ENCODE measurements at places on chromosomes 2 and 18.

DNA sequence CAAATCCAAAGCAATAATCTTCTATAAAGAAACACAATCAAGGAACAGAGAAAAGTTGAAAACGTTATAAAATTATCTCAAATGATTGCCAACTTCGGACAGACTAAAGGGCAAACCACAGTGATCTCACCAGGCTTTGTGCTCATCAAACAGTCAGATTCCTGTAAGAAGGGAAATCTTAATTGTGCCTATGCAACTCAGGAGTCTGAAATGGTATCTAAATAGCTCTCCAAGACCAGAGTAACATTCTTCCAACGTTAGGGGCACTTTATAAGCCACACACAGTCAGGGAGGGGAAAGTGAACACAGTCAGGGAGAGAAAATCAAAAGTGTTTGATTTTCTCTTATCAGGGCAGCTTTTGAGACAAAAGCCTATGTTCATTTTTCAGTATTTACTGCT lies 29.4 kb downstream of the PLEKHM3 start:
- no peak for DNase-seq

- no peak for DNase-seq
Observed at GRCh38 chr2:128611421-128612320, 293.0 kb upstream of the HS6ST1 start.

DNA sequence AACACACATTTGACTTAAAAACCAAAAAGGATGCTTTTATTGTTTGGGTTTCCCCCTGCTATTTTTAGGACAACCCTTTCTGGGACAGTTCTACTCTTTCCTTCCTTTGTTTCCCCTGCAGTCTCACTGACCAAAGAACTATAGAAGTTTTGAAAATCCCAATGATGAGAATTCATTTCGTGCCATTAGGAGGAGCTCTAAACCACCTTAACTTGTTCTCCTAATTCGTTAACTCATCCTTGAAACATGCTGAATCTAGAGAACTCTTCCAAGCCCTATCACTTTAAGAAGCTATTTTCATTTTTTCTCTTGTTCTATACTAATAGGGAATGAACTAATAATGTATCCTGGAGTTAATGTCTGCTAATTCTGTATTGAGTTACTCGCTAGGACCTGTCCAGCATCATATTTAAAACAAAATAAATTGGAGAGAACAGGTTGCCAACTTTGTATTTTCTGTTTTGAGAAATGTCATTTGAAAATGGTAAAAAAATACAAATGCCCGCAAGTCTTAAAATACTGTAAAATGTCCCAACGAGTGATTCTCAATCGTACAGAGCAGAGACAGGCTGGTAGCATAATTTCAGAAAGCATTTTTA lies 62.9 kb downstream of the AFTPH start:
- DNase-seq: no peak

DNA sequence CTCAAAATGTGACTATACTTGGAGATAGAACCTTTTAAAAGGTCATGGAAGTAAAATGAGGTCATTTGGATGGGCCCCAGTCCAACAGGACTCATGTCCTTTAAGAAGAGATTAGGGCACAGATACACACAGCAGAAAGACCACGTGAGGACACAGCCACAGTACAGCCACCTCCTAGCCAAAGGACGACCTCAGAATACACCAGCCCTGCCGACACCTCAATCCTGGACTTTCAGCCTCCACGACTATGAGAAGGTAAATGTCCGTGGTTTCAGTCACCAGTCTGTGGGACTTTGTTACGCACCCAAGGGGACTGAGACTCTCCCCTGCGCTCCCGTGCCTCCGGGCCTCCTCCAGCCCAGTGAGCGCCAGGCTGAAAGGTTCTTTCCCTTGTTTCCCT lies 30.2 kb upstream of the HPCAL1 start:
- DNase-seq: peak; percentile 10

DNA sequence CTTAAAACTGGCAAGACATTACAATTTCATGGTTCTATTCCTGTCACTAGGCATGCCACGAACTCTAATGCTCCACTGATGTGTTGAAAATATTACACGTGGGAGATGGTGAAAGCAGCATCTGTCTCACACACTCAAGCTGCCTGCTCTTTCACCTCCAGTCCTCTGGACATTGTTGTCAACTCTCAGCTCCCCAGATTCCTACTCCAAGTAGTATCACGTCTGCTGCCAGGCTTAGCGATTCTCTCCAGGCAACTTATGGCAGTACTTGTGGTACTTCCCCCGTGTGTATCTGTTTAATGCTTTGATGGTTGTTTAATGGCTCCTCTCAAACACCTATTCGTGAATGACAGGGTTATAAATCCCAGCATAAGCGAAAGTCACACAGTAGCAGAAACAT lies 103.8 kb downstream of the TMEFF2 start:
- no peak for DNase-seq

- DNase-seq: no peak
Observed at GRCh38 chr2:3354986-3355385, 22.6 kb downstream of the EIPR1 start.

- DNase-seq: peak; percentile 10
Observed at GRCh38 chr18:34661464-34662087, 48.5 kb upstream of the DTNA start.

DNA sequence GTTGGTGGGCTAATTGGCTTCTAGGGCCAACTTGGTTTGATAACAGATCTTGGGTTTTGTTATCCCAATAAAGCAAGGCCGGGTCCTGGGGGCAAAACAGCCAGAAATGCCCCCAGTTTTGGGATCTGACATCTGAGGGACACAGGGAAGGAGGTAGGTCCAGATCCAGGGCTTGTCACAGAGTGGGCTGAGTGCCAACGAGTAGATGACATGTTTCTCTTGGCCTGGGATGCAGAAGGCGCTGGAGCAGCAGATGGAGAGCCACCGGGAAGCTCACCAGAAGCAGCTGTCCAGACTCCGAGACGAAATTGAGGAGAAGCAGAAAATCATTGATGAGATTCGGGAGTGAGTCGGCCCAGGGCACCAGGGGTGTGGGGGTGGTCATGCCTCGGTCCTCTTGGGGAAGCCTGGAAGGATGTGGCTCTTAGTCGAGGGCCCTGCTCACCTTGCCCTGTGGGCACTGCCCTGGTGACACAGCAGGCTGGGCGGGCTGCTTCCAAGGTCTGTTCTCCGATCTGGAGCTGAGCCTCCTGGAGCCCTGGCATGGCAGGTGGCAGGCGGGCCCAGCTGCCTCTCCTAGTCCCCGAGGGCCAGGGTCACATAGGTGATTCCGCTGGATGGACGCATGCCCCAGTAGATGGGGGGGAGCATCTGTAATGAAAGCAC lies 40.2 kb upstream of the LYPD6B start:
- no peak for DNase-seq

GRCh38 chr18:41532344-41533086 lies 422.5 kb upstream of the PIK3C3 start:
- DNase-seq: peak; percentile 8

GRCh38 chr2:235312571-235312970 lies 181.3 kb upstream of the AGAP1 start:
- DNase-seq: no peak

- DNase-seq: no peak
Observed at GRCh38 chr18:26416652-26417150, 131.7 kb downstream of the KCTD1 start.

GRCh38 chr2:147182260-147182659 lies 662.6 kb upstream of the ACVR2A start:
- DNase-seq: no peak

DNA sequence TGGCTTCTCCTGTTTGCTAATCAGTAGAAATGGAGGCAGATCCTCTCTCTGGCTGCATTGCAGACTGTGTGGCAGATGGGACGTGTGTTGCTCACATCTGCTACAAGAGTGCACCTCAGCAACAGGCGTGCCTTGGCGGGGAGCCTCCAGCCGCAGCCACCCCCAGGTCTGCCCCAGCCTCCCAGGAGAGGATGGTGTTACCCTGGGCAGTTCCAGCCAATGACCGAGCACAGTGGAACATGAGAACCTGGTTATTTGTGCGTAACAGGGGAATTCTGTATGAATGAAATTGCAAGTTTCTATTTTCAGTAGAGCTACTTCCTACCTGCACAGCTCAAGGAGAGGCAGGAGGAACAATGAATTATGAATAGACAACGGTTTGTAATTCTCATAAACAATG lies 130.6 kb upstream of the CBLN2 start:
- DNase-seq: peak; percentile 26

GRCh38 chr2:84459944-84460429 lies 907 bp upstream of the SUCLG1 start:
- no peak for DNase-seq

- DNase-seq: no peak
Observed at GRCh38 chr2:12742891-12743290, 26.2 kb downstream of the TRIB2 start.

- no peak for DNase-seq
Observed at GRCh38 chr2:238220892-238221521, 17.5 kb upstream of the ILKAP start.

DNA sequence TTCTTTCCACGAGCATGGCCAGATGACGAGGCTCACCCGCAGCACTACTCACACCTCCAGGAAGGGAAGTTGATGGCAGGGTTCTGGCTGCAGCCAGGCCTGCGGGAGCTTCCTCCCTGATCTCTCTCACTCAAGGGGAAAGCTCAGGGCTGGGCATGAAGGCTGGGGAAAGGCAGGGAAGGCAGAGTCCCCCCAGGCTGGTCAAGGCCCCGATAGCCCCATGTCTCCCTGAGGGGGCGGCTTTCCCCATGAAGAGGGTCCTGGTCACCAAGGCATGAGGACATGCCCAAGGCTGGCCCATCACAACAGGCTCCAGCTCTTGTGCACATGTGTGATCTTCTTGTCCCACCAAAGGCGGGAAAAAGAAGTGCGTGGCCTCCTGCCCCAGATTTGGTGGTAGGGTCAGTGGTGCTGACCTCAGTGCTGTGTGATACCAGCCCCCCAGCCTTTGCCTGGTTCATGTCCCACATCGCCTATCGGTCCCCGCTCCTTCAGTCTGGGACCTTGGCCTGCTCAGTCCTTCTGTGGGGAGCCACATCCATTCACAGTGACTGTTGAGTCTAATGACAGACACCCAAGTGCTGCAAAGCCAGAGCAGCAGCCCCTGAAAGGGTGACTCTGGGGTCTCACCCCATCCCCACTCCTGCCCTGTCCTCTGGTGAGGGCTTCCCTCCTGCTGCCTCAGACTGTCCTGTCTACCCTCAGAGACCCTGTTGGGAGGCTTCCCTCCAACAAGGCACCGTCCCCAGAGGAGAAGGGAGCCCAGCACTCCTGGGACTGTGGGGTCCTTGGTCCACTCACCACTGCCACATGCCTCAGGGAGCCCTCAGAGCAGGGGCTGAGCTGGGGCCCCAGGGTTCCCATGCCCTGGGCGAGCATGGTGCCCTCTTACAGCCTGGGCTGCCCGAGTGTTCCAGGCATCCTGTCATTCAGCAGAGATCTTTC lies 49.8 kb upstream of the ALPP start:
- DNase-seq: no peak

GRCh38 chr2:20450201-20450999 lies 3.5 kb downstream of the RHOB start:
- DNase-seq: peak; percentile 79

GRCh38 chr18:525036-525797 lies 24.7 kb upstream of the COLEC12 start:
- DNase-seq: no peak

DNA sequence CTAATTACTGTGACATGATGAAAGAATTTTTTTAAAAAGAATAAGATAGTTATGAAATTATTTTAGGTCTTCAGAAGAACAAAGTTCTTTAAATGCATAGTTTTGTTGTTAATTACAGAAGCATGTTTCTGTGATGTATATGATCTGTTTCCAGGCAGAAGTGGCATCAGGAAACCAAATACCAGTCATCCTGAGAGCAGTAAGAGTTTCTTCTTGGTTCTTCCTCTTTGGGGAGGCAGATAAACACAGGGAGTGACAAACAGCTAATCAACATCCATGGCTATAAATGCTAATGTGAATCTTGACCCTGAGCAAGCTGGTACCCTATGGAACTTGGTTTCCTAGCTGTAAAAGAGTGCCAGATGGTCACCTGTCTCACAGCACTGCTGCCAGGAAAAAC lies 29.2 kb downstream of the WIPF1 start:
- DNase-seq: no peak

- no peak for DNase-seq
Observed at GRCh38 chr2:160028431-160029269, 33.8 kb downstream of the PLA2R1 start.

GRCh38 chr2:766255-766654 lies 89.0 kb upstream of the TMEM18 start:
- no peak for DNase-seq

DNA sequence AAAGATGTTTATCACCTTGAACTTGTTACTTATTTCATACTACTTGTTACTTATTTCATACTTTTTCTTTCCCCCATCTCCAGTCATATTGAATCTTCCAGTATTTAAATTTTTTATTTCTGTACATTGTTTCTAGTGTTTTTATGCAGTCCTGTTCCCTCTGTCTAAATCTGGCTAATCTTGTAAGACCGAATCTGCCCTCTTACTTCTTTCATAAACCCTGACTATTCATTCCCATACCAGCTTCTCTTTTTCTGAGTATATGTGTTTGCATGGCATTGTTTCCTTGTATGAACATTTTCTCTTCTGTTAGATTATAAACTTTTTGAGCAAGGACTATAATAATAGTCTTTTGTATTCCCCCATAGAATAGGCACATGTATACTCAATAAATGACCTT lies 131.7 kb downstream of the TAF4B start:
- DNase-seq: no peak

GRCh38 chr2:69604836-69605235 lies 38.7 kb downstream of the AAK1 start:
- DNase-seq: no peak

- no peak for DNase-seq
Observed at GRCh38 chr2:188610827-188611226, 319.2 kb downstream of the GULP1 start.

GRCh38 chr18:48602759-48603390 lies 64.0 kb downstream of the CTIF start:
- no peak for DNase-seq

GRCh38 chr2:187312718-187313282 lies 135.3 kb downstream of the CALCRL start:
- no peak for DNase-seq

DNA sequence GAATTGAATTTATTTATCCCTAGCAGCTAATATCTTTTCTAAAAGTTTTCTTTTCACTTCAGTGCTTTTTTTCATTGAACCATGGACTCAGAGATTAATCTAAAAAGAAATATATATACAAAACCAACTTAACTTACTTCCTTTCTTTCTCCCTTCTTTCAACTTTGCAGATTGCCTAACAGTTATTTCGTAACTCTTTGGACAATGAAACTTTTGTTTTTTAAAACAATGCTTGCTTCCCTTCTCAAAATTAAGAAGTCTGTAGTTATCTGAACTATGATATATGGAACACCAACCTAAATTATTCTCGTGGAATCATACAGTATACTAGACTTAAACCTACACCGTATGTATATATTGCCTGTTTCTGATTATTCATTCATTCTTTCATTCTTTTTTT lies 62.9 kb downstream of the MIB1 start:
- no peak for DNase-seq

DNA sequence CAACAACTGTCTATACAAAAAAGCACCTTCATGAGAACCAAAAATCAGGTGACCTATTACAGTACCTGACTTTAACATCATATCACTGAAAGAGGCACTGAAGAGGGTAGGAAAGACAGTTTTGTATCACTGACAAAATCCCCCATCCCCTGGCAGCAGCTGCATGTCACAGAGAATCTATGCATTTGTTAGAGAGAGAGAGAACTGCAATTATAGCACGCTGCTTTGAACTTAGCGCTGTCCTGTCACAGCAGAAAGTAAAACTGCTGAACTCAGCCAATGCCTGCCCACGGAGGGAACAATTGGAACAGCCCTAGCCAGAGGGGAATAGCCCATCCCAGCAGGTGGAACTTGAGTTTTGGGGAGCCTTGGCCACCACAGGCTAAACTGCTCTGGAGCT lies 75.1 kb upstream of the NOL4 start:
- no peak for DNase-seq

GRCh38 chr2:239008677-239009588 lies 161.0 kb downstream of the TWIST2 start:
- no peak for DNase-seq

All from WERI-Rb-1 (cell line).